Articular chondrocyte of knee joint (primary cell): ENCODE measurements at places on chromosomes 6 and 20. TPM values are rescaled to one million over a fixed set of nuclear protein-coding genes. Genes with fewer than 3 reads are reported as not detected.

The SEMG1 gene
- not detected in 2 replicates for total RNA-seq

The IMPG1 gene
- total RNA-seq, result not detected in 2 replicates

The TAP2 gene
- total RNA-seq, result 10.5 and 17.1 TPM in 2 replicates

The GNAS-AS1 gene
- 0.32 and 0.39 TPM in 2 replicates for total RNA-seq

The SLC22A2 gene
- total RNA-seq, result 0.11 TPM in 1 of 2 replicates, not detected in the other

The MAPK14 gene
- total RNA-seq, result 85.5 and 95.6 TPM in 2 replicates

The VARS1 gene
- 38.3 and 45.2 TPM in 2 replicates for total RNA-seq

The MATN4 gene
- not detected in 2 replicates for total RNA-seq

The AIF1 gene
- not detected in 2 replicates for total RNA-seq
